ENCODE measurements at places on chromosomes 3 and 15.

GRCh38 chr3:169993761-169994160, 27.2 kb downstream of the SEC62 start:
- DNase-seq = no peak

- DNase-seq = no peak
Measured at GRCh38 chr15:35944945-35945585, 399.1 kb upstream of the DPH6 start.

- no peak for DNase-seq
Measured at GRCh38 chr3:176631165-176631564, 566.1 kb downstream of the TBL1XR1 start.

- peak; percentile 51 for DNase-seq
Measured at GRCh38 chr3:42701371-42702065, 1.1 kb downstream of the HHATL start.

GRCh38 chr3:67094774-67095173, 96.7 kb downstream of the KBTBD8 start:
- no peak for DNase-seq

- no peak for DNase-seq
Measured at GRCh38 chr3:22587446-22587845, 615.7 kb upstream of the UBE2E2 start.

DNA sequence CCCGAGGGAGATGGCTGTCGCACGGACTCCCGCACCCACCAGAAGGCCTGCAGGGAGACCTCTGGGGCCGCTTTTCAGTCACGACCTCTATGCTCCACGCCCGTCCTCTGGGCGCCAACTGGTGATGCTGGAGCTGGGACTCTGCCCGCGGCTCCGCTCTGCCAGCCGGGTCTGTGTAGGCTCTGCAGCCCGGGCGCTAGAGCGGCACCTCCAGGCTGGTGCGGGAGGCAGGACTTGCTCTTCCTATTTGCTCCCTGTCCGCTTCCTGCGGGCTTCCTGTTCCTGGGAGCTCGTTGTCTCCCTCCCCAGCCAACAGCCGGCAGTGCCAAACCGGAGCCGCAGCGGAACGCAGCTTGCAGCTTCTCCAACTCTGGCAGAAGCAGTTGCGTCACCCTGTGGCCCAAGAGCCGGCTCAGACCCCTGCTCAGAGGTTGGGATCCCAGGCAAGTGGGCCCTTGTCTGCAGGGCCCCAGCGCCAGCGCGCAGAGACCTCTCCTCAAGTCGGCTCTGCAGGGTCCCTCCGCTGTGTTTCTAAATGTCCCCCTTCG, 285.9 kb downstream of the XXYLT1 start:
- no peak for DNase-seq

GRCh38 chr3:193560870-193561269, 6.2 kb upstream of the ATP13A4 start:
- no peak for DNase-seq

- DNase-seq = no peak
Measured at GRCh38 chr15:88705769-88706165, 67.0 kb downstream of the ISG20 start.

- no peak for DNase-seq
Measured at GRCh38 chr15:37550360-37551024, 383.9 kb upstream of the TMCO5A start.

DNA sequence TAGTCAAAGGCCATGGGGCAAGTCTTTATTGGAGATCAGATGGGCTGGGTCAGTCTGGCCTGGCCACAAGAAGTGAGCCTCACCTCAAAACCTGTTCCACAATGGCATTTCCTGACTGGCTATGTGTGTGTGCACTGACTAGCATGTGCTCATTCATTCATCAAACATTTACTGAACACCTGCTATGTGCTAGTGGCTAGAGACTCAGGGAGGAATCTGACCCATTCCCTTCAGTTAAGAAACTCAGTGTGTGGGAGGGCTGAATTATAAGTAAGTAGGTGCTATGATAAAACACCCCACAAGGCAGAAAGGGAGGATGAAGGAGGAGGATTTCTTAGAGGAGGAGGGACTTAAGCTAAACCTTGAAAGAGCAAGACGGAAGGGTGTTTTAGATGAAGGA, 5.4 kb upstream of the CGNL1 start:
- no peak for DNase-seq

DNA sequence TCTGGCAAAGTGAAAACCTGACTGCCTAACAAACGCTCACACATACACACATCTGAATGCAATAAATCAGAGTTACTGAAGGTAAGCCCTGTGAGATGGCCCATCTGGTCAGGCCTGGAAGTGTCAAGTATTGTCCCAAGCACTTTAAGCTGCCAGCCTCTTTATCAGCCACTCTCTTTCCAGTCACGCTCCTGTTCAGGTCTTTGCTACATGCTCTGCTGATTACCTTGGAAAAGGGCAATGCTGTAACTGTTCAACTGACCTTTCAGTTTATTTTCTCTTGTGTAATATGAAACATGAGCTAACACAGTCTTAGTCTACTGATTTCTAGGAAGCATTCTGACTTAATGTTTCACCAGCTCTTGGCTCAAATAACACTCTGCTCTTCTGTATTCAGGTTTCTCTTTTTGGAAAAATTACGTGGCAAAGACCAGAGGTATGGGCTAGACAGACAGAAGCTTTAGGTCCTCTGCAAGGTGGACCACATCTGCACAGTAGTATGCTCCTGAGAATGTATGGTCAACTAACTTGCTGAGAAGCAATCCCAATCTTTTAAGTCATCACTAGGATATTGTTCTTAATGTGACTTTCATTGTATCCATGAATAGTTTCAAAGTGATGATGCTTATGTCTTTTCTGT, 44.5 kb downstream of the GBE1 start:
- DNase-seq = no peak

- DNase-seq = peak; percentile 89
Measured at GRCh38 chr3:127735767-127736693, 63.3 kb downstream of the ABTB1 start.

DNA sequence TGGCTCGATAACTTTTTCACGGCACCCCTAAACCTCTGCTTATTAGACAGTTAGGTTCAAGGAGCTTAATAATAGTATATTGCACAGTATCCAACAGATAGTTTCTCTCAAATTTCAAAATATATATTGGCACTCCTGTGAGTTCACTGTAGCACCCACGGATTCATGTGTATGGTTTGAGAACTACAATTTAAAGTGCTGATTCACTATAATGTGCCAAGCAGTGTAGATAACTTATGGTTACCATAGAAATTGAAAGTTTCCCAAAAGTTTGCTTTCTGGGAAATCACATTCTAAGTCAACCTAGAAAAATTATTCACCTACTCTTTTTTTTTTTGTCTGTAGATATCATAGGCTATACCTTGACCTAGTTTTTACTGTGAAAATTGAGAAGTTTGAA, 86.6 kb downstream of the GAP43 start:
- no peak for DNase-seq

DNA sequence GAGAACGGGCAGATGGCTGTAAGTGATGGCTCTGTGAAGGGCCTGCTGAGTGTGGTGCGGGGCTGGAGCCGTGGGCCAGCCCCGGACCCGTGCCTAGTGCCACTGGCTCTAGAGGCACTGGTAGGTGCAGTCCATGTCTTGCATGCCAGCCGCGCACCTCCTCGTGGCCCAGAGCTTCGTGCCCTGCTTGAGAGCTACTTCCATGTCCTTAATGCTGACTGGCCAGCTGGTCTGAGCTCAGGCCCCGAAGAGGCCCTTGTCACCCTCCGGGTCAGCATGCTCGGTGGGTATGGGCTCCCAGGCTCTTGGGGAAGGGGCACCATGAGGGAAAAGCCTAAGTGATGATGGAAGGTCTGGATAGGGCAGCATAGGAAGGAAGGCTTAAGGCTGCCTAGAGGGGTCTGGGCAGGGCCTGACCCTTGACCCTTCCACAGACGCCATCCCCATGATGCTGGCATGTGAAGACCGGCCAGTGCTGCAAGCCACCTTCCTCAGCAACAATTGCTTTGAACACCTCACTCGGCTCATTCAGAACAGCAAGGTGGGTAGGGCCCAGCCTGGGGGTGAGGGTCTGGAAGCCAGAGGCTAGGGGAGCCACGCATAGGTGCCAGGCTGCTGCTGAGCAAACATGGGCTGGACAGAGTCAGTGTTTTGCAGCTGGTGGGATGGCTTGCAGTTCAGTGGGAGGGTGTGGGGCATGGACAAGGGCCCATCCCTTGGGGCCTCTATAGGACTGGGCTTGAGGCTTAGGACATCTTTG, 12.1 kb downstream of the NBEAL2 start:
- DNase-seq = no peak

- DNase-seq = no peak
Measured at GRCh38 chr3:43074482-43074881, 31.4 kb downstream of the POMGNT2 start.

- no peak for DNase-seq
Measured at GRCh38 chr3:61264281-61264680, 13.0 kb upstream of the FHIT start.

DNA sequence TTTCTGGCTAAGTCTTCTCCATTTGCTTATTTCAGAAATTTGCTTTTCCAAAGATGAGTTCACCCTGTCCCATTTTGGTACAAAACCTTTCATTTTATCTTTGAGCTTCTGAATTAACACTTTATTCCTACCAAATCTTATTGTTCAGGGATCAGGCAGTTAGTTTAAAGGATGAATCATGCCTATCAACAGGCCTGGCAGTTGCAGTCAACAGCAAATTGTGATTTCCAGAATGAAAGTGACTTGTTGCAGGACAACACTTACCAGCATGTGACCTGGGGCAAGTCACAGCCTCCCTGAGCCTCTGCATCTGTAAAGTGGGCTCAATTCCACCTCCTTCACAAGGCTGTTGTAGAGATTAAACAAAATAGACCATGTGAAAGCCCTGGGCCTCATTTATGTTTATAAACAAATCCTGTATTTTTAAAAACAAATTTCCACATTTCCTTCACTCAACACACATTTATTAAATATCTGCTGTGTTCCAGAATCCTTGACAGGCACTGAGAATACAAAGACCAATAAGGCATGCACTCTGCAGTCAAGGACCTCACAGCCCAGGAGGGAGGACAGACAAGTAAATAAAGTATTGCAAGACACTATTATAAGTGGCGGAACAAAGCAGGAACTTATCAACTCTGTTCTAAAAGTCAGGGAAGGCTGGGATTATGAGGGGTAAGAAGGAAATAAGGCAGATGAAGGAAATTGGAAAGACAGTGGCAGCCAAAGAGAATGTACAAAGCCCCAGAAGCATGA, 359.1 kb upstream of the IL12A start:
- DNase-seq = peak; percentile 32

- DNase-seq = peak; percentile 40
Measured at GRCh38 chr15:34360298-34360697, 6.7 kb downstream of the LPCAT4 start.

GRCh38 chr3:23785097-23785645, 20.6 kb upstream of the UBE2E1 start:
- no peak for DNase-seq

GRCh38 chr3:177470197-177470941, 273.1 kb upstream of the TBL1XR1 start:
- DNase-seq = peak; percentile 28

DNA sequence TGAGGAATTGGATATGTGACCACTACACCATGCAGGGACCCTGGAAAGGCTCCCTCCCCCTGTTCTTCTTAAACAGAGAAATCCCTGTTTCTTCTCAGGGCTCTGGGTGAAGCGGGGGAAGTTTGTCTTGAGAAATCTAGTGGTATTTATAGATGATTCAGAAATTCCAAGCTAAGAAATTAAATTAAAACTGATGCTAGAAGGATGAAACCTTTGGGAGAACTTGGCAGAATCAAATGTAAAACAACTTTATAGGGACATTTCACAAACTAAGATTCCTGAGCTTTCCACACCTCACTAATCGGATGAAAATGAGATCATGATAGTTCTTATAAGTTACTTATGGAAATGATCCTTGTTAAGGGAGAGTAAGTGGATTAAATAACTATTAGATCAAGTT, 54.2 kb downstream of the FBXL2 start:
- no peak for DNase-seq

GRCh38 chr3:191253089-191253799, 54.2 kb downstream of the OSTN start:
- DNase-seq = no peak

DNA sequence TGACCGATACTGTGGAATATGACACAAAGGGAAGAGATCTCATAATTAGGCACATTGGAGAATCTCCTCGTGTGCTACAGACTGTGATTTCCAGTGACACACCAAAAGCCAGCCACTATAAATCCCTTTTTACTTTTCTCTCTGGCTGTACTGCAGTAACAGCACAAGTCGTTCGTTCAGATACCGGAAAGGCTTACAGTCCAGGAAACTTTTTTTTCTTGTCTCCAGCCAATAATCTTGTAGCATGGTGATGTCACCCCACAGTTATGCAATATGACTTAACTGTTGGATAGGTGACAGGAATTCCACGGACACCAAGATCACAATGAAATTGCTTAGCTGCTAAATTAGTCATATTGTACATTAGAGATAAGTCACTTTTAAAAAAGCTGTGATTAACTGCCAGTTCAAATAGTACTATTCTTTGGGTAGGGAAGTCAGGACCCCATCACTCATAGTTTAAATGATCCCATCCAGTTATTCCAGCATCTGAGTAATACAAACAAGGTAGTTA, 36.3 kb upstream of the TSC22D2 start:
- peak; percentile 100 for DNase-seq

DNA sequence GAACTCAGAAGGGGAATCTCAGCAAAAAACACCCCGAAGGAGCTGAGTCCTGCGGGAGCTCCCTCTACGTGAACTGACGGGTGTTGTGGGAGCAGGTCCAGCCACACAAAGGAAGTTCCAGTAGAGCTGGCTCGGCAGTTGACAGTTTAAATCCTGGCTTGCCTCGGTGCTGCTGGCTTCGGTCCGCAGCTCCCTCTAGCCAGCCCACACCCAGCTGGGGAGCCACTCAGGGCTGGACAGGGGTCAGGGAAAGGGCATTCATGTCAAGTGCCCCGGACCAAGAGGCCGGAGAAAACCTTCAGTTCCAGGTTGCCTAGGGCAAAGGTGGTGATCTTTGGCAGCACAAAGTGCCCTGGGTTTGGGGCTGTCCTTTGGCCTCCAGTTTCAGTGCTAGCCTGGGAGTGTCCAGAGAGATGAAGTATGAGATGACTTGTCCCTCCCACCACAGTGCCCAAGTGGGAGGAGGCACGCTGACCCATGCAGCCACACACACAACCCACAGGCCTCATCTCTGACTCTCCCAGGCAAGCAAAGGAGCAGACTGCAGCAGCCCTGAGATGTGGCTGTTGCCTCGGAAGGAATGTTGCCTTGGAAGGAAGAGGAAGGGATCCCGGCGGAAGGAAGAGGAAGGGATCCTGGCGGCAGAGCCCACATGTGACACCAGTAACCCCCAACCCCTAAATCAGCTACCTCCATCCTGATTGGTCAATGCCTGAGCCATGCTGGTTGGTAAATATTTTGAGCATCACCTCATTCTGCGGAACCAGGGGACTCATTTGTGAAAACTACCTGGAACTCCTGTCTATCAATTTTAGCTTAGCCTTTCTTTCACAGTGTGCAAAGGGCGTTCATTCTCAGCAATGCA, 13.9 kb upstream of the ANPEP start:
- peak; percentile 82 for DNase-seq

GRCh38 chr15:41848631-41849030, 10.0 kb downstream of the PLA2G4B start:
- no peak for DNase-seq

DNA sequence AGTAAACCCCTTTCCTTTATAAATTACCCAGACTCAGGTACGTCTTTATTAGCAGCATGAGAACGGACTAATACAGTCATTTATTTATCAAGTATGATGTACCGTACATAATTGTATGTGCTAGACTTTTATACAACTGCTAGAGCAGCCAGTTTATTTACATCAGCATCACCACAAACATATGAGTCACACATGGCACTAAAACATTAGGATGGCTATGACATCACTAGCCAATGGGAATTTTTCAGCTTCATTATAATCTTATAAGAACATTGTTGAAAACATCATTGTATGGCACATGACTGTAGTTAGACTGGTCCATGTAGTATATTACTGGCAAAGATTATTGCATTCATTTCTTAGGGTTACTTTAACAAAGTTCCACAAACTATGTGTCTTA, 121.7 kb downstream of the ZMAT3 start:
- DNase-seq = peak; percentile 52
